ACHN (cell line): ENCODE measurements at places on chromosomes 6 and 20.

DNA sequence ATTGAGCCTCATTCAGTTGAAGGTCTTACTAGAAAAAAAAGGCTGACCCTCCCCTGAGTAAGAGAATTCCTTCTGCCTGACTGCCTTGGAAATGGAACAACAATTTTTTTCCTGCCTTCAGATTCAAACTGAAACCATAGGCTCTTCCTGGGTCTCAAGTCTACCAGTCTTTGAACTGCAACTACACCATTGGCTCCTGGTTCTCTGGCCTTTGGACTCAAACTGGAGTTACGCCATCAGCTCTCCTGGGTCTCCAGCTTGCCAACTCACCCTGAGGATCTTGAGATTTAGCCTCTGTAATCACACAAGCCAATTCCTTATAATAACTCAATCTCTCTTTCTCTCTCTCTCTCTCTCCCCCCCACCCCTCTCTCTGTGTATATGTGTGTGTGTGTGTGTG is 36.0 kb upstream of the SNX9 start:
- DNase-seq, result no peak

DNA sequence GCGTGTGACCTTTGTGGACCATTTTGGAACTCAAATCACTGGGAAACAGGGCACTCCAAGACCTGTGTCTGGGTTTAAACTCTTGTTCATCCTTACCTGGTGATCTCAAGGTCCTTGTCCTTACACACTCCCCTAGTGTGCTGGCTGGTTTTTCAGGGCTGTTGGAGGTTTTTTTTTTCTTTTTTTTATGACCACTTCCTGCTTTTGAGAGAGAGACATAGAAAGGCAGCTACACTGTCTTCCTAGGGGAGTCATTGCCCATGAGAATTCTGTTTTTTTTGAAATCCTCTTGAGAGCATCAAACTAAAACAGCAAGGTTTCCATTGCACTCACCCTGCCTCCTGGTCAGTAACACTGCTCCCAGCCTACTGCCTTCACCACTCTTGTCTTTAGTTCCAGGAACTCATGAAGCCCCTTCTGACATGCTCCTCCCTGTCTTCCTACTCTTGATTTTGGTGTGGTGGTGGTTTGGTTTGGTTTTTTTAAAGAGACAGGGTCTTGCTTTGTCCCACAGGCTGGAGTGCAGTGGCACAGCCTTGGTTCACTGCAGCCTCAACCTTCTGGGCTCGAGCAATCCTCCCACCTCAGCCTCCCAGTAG is 28.6 kb downstream of the PRPH2 start:
- DNase-seq, result no peak

DNA sequence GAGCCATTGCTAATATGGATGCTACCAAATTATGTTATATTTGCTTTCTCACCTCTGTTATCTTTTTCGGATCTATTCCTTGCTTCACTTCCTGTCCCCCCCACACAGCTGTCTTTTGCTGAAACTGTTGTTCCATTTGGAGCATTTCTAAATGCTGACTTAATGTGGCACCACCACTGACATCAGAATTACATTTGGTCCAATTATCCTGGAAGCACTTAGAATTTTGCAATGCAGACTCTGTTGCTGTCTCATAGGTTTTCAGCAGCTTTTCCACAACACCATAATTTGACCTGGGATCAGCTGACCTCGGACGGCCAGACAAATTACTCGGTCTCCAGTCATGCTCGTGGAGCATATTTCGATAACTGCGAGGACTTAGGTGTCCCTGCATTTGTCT is 12.8 kb downstream of the KIAA0408 start:
- DNase-seq, result no peak

- DNase-seq, result peak; percentile 2
Observed at GRCh38 chr6:89611666-89612065, 26.9 kb downstream of the LYRM2 start.
